Gastroesophageal sphincter (tissue), 4 donors: ENCODE measurements at places on chromosomes 2 and 18.
A peak's percentile ranks its signal among the peaks of the same experiment; 100 is the strongest.

GRCh38 chr2:70357684-70358071 is 55.8 kb upstream of the FAM136A start:
- no peak overlapping the region for H3K4me3 ChIP-seq
- H3K4me1 ChIP-seq = no peaks in the 10 kb centered on the region
- ATAC-seq = no peak
- no peaks in the 10 kb centered on the region for H3K27me3 ChIP-seq
- H3K36me3 ChIP-seq = no peaks in the 10 kb centered on the region

GRCh38 chr2:129752686-129753085 is 226.8 kb upstream of the RAB6C start:
- no peak for ATAC-seq
- peaks cover 4% of the 10 kb centered on the region for H3K4me1 ChIP-seq
- H3K27ac ChIP-seq = no peak overlapping the region
- H3K4me3 ChIP-seq = no peak overlapping the region
- no peaks in the 10 kb centered on the region for H3K36me3 ChIP-seq

DNA sequence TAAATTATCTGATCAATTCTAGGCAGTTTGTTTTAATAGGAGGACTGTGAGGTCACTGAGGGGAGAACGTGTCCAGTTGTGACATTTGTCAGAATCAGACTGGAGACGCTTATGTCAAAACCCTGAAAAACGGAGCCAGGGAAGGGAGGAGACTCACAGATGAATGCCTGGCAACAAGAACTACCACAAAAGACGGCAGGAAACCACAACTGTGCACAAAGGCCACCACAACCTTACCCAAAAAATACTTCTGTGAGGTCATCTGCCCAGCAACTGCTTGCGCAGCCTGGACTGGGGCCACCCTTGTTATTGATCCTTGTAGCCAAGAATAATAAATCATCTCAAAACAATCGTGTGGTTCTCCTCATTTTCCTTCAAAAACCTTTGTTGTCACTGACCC is 173.0 kb upstream of the ALKAL2 start:
- H3K27ac ChIP-seq = no peak overlapping the region
- H3K27me3 ChIP-seq = peaks cover 38% of the 10 kb centered on the region
- H3K4me1 ChIP-seq = no peaks in the 10 kb centered on the region

DNA sequence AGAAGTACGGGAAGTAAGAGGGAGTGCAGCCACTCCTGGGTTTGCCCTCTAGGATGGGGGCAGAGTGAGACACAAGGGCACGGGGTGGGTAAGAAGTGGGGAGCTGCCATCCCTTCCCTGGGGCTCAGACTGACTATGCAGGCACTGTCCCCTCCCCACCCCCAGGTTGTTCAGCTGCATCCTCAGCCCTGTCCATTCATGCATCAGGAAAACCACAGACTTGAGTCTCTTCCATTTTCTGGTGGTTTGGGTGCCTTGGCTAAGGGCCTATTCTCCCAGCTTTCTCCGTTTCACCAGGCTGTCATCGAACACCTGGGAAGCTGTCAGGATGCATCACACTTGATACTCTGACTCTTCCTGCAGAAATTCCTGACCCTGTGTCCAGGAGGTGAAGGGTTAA is 111.9 kb downstream of the TFCP2L1 start:
- no peak for ATAC-seq

- H3K36me3 ChIP-seq = no peaks in the 10 kb centered on the region
- ATAC-seq = no peak
- no peaks in the 10 kb centered on the region for H3K27me3 ChIP-seq
- H3K4me3 ChIP-seq = no peak overlapping the region
These were observed 394.6 kb upstream of the LRATD1 start for GRCh38 chr2:14237902-14238301.

- H3K27ac ChIP-seq = no peak overlapping the region
These were observed 138.5 kb downstream of the KCNJ3 start for GRCh38 chr2:154837035-154837434.

DNA sequence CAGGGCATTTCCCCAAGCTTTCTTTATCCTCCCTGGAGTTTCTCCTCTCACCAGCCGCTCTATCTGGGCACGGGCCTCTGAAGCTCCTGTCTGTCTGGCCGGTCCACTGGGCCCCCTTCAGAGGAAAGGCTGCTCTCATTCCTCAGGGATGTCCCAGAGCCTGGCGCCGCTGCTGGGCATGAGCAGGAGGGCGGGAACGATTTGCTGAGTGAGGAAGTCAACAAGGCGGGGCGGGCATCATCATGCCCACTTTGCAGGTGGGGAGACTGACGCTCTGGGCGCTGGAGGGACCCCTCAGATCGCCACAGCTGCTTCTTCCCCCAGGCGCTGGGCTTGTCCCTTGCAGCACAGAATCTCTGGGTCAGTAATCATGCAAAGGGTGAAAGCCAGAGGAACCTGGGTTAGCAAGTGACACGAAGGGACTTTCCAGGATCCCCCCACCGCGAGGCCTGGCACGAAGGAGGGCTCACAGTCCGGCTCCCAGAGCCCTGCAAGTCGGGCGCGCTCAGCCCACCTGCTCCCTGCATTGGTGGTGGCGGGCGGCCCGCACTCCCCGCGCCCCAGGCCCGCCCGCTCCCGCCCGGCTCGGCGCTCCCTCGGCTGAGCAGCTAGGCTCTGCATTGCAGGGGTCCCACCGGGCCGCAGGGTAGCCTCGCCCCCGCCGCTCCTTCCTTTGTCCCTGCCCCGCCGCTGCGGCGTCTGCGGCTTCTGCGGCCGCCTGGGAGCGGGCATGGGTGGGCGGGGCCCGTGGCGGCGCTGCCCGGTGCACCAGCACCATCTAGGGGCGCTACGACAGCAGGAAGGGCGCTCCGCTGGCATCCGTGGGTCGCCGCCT is 157.8 kb downstream of the CYRIA start:
- H3K4me1 ChIP-seq = peaks cover 13% of the 10 kb centered on the region
- no peak overlapping the region for H3K4me3 ChIP-seq
- H3K27me3 ChIP-seq = peaks cover 56% of the 10 kb centered on the region
- no peak overlapping the region for H3K27ac ChIP-seq

DNA sequence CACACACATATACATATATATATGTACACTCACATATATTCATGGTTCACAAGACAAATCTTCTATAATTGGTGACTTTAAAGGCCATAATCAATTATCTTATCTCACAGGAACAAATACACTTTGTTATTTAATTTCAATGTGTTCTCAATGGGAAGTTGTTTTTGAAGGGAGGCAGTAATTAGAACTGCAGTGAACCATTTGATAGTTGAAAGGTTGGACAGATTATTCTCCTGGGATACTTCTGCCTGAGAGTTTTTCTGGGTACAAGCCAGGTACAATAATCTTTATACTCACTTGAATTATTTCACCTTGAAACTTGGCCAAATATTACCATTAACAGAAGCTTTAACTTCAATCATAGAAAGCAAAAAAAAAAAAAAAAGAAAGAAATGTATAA is 546.6 kb upstream of the LRRTM4 start:
- H3K27ac ChIP-seq = no peak overlapping the region
- no peaks in the 10 kb centered on the region for H3K4me1 ChIP-seq
- ATAC-seq = no peak
- no peaks in the 10 kb centered on the region for H3K27me3 ChIP-seq
- no peaks in the 10 kb centered on the region for H3K36me3 ChIP-seq

- H3K36me3 ChIP-seq = peaks cover 26% of the 10 kb centered on the region
- no peaks in the 10 kb centered on the region for H3K27me3 ChIP-seq
- no peak overlapping the region for H3K4me3 ChIP-seq
- ATAC-seq = no peak
These were observed 240.7 kb downstream of the SH3RF3 start for GRCh38 chr2:109369671-109370191.

DNA sequence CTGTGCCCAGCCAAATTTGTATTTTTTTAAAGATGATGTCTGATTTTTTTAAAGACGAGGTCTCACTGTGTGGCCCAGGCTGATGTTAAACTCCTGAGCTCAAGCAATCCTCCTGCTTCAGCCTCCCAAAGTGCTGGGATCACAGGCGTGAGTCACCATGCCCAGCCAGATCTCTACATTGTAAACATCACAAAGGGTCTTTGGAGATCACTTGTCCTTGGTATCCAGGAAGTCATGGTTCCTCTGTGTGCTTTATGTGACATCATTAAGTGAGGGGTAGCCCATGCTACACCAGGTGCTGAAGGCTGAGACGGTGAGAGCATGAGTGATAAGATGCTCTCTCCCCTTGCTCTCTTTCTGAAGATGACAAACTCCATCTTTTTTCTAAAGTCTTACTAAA is 7.0 kb upstream of the NUP35 start:
- no peaks in the 10 kb centered on the region for H3K36me3 ChIP-seq
- H3K4me3 ChIP-seq = no peak overlapping the region
- no peaks in the 10 kb centered on the region for H3K27me3 ChIP-seq
- no peaks in the 10 kb centered on the region for H3K4me1 ChIP-seq
- no peak for ATAC-seq

GRCh38 chr18:59918320-59918755 is 18.5 kb downstream of the PMAIP1 start:
- H3K27ac ChIP-seq = peak overlapping the region; percentile 46
- H3K4me1 ChIP-seq = no peaks in the 10 kb centered on the region
- peak; percentile 80 for ATAC-seq
- no peak overlapping the region for H3K4me3 ChIP-seq
- H3K36me3 ChIP-seq = no peaks in the 10 kb centered on the region

GRCh38 chr2:113178891-113179290 is 5.1 kb downstream of the PSD4 start:
- no peaks in the 10 kb centered on the region for H3K4me1 ChIP-seq
- ATAC-seq = no peak
- H3K4me3 ChIP-seq = no peak overlapping the region
- no peaks in the 10 kb centered on the region for H3K36me3 ChIP-seq

- no peaks in the 10 kb centered on the region for H3K36me3 ChIP-seq
- no peaks in the 10 kb centered on the region for H3K4me1 ChIP-seq
- H3K27me3 ChIP-seq = no peaks in the 10 kb centered on the region
These were observed 218.8 kb downstream of the BCL11A start for GRCh38 chr2:60334610-60335009.

- H3K27ac ChIP-seq = no peak overlapping the region
- H3K36me3 ChIP-seq = no peaks in the 10 kb centered on the region
- no peak overlapping the region for H3K4me3 ChIP-seq
- H3K4me1 ChIP-seq = peaks cover 3% of the 10 kb centered on the region
- ATAC-seq = no peak
These were observed 72.8 kb downstream of the UPP2 start for GRCh38 chr2:158174495-158174894.

GRCh38 chr2:20483194-20483895 is 36.5 kb downstream of the RHOB start:
- peaks cover 41% of the 10 kb centered on the region for H3K4me1 ChIP-seq
- no peak overlapping the region for H3K4me3 ChIP-seq
- H3K27ac ChIP-seq = no peak overlapping the region
- peak; percentile 84 for ATAC-seq
- H3K27me3 ChIP-seq = no peaks in the 10 kb centered on the region
- no peaks in the 10 kb centered on the region for H3K36me3 ChIP-seq

- H3K4me1 ChIP-seq = no peaks in the 10 kb centered on the region
- ATAC-seq = no peak
- H3K27me3 ChIP-seq = no peaks in the 10 kb centered on the region
- no peak overlapping the region for H3K4me3 ChIP-seq
- no peaks in the 10 kb centered on the region for H3K36me3 ChIP-seq
These were observed 93.6 kb downstream of the FTCDNL1 start for GRCh38 chr2:199757233-199757870.

DNA sequence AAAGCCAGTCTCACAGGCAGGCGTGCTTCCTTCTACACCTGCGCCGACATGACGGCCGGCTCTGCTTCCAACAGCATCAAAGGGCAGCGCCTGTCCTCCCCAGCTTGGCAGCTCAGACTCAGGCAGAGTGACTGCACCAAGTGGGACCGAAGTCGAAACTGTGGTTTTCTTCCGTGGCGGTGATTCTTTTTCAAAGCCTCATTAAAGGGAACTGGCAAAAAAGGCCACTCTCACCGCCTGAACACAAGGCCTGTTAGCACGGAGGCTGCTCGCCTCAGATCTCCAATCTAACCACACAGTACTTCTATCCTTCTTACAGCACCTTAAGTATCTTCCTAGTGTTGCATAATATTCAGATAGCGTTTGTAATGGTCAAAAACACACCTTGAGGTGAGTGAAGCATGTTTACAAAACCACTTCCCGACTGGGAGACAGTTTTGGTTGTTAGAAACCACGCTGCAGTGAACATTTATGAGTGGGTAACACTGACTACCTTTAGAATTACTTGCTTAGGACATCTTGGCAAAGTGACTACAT is 236.4 kb downstream of the HDAC4 start:
- H3K27ac ChIP-seq = no peak overlapping the region
- H3K27me3 ChIP-seq = no peaks in the 10 kb centered on the region
- H3K4me1 ChIP-seq = no peaks in the 10 kb centered on the region

DNA sequence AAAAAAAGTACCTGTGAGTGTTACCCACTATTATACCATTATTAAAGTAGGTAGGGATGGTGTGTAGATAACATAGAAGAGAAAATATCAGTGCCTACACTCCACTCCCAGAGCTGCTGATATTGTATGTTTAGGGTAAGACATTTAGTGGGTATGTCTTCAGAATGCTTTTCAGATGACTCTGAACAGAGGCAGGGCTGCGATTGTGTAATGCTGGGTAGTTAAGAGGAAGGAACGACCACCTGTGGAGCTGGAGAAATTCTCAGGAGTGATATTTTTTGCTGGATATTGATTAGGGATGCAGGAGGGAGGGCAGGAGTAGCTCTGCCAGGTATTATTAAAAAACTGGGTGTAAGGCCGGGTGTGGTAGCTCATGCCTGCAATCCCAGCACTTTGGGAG is 2.8 kb downstream of the CNOT11 start:
- peaks cover 29% of the 10 kb centered on the region for H3K36me3 ChIP-seq
- H3K4me3 ChIP-seq = no peak overlapping the region
- no peak for ATAC-seq
- peaks cover 15% of the 10 kb centered on the region for H3K4me1 ChIP-seq
- H3K27me3 ChIP-seq = no peaks in the 10 kb centered on the region
- H3K27ac ChIP-seq = no peak overlapping the region

- peaks cover 28% of the 10 kb centered on the region for H3K4me1 ChIP-seq
- no peak overlapping the region for H3K27ac ChIP-seq
- no peaks in the 10 kb centered on the region for H3K27me3 ChIP-seq
These were observed 173.1 kb upstream of the STON1 start for GRCh38 chr2:48356701-48357325.
